WTC11 (cell line): ENCODE measurements at places on chromosomes 11 and 22.

- DNase-seq: no peak
Observed at GRCh38 chr22:25881210-25881755, 139.3 kb downstream of the MYO18B start.

- DNase-seq: no peak
Observed at GRCh38 chr11:86255896-86256295, 11.3 kb downstream of the EED start.

DNA sequence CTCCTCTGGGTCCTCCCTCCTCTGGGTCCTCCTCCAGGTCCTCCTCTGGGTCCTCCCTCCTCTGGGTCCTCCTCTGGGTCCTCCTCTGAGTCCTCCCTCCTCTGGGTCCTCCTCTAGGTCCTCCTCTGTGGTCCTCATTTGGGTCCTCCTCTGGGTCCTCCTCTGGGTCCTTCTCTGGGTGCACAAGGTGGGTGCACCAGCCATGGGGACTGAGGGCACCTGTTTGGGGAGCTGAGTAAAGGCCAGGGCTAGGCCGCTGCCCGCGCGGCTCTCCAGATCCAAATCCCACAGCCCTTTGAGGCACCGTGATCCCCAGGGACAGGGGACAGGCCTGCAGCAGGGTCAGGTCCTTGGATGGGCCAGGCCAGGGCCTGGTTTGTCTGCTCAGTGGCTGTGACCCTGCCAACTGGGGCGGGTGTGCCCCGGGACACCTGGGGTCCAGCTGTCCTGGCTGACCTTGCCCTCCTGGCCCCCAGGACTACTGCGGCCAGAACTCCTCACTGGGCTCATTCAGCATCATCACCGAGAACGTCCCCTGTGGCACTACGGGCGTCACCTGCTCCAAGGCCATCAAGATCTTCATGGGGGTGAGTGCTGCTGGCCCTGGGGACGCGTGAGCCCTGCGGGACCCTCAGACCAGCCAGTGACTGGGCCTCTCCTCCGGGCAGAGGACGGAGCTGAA is 12.7 kb downstream of the MUC2 start:
- no peak for DNase-seq

GRCh38 chr22:19501897-19502447 is 22.2 kb downstream of the CLDN5 start:
- DNase-seq: no peak

GRCh38 chr11:128365044-128365443 is 222.3 kb downstream of the ETS1 start:
- no peak for DNase-seq

DNA sequence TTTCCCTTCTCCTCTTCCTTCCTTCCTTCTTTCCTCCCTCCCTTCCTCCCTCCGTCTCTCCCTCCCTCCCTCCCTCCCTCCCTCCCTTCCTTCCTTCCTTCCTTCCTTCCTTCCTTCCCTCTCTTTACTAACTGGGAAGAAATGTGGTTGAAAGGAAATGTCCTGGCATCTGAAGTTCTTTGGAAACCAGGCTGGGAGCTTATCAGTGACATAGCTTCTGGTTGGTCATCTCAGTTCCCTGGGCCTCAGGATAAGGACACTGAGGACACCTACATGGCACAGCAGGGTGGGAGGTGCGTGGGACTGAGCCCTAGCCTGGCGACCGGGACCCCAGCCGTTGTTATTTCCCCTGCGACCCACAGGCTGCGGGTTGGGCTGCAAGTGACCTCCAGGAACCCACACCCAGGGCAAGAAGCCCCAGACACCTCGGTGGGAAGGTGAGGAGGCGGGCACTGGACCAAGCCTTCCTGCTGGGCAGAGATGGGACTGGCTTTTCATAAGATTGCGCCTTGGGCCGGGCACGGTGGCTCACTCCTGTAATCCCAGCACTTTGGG is 1486.5 kb downstream of the TBC1D22A start:
- no peak for DNase-seq

DNA sequence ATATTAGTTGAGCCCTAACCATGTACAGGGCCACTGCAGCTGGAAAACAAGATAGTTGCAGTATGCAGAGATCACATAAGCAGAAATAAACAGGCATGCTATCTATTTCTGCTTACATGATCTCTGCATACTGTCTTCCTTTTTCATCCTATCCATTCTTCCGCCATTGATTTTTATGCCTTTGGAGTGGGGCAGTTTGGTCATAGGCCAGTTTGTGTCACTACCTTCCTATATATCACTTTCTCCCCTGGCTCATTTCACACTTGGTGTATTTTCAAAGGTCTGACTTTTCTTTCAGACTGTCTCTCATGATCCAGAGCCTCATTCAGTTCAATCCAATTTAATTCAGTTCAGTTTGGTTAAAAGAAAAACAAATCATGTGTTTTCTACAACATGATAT is 829.6 kb downstream of the KCNA4 start:
- no peak for DNase-seq

- peak; percentile 27 for DNase-seq
Observed at GRCh38 chr22:49961005-49961600, 531 bp downstream of the PIM3 start.

DNA sequence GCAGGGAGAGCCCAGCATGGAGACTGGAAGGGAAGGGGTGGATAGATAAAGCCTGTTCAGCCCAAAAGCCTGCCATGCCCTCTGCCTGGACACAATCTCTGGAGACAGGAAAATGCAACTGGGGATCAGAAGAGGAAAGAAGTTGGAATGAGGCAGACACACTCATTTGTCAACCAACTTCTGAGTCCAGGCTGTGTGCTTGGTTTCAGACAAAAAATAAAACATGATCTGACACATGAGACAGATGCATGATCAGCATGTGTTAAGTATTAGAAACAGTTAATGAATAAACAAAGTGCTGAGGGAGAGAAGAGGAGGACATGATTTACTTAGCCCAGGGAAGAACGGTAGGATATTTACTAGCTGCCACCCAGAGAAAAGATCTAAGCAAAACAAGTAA is 839 bp downstream of the LRRN4CL start:
- no peak for DNase-seq

DNA sequence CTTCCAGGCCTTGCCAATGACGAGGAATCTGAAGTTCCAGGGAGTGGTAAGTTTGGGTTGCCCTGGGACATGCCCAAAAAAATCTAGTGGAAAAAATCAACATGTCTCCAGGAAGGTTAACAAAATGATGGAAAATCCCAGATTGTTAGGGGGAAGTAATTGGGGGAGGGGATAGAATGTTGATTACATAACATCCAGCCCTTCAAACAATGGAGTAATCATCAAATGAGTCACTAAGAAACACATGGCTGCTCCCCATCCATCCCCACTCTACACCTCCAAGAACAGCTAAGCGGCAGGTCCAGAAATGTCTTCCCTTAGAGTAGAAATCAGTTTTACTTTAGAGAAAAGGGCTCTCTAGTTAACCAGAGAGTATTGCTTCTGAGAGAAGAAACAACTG is 94.9 kb downstream of the ETS1 start:
- DNase-seq: no peak

GRCh38 chr22:38086001-38086845 is 2.2 kb upstream of the SLC16A8 start:
- DNase-seq: no peak

DNA sequence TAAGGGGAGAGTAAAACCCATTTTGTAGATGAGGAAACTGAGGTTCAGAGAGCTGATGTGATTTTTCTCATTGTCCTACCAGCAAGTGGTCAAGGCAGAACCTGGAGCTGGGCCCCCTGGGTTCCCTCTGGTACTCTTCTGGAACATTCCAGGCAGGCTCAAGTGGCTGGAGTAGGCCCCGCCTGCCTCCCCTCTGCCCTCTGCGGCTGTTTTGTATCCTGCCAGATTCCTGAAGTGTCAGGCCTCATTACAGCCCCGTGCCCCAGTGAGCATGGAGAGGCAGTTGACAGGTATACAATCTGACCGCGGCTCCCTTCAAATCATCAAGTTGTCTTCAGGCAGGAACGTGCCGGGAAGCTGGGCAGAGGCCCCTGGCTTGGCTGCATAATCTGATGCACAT is 94.6 kb upstream of the CD82 start:
- no peak for DNase-seq

DNA sequence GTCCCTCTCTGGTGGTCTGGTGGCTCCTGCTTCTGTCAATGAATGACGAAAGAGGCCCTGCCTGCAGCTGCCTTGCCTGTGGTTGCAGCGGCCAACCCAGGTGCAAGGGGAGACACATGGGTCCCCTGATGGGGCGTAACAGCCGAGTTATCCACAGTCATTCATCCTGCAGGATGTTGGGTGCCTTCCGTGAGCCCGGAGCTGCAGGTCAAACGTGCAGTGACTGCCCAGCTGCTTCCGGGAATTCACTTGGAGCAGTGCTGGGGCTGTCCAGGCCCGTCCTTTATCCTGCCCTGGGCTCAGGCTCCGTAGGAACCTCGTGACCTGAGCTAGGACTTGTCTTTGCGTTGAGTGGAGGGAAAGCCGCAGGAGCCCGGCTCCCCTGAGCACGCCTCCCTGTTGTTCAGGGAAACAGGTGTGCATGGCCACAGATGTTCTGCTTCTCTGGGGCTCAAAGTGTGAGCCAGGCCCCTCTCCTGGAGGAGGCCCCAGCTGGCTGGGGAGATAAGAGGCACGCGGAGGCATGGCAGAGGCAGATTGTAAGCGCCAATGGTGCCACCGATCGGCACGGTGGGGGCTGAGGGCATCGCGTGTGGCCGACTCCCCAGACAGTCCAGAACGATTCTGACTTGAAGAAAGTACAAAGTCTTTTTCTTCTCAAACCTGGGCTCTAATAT is 635.4 kb downstream of the BRD1 start:
- DNase-seq: no peak

DNA sequence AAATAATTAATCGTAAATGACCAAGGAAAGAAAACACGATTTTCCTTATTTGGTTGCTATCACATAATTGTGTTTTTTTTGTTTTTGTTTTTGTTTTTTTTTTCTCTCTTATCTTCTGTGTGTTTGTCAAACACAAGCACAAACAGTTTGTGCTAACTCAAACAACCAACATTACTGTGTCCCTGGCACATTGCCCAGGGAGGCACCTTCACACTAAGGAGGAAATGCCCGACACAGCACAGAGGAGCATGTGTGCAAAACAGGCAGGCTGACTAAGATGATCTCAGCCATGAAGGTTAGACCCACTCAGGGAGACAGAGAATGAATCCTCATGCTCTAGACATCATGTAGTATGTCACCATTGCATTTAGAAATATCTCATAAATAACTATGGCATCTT is 130.1 kb downstream of the SOX6 start:
- no peak for DNase-seq

GRCh38 chr11:57071829-57072228 is 83.1 kb downstream of the OR5AK2 start:
- no peak for DNase-seq

GRCh38 chr11:8776209-8776608 is 93.6 kb downstream of the RPL27A start:
- no peak for DNase-seq

DNA sequence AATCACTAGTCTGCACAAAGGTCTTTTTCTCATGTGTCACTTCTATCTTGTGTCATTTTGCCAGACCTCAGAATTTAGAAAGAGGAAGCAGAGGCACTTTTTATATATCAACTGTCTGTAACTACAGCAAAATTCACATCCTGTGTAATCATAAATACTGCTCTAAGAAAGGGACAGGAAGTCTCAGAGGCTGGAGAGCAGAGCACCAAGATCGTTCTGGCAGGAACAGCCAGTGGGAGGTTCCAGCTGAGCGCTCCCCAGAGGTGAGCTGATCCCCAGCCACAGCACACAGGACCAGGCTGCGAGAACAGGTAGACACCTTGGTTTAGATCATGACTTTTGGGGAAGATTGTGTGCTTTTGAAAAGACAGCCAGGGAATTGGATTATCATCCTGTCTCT is at the start of gene MS4A7:
MS4A7 (plus strand) TSS at position 179 of the 400 bp plus-strand sequence. CDS start 4,610 bp downstream, outside the sequence.
- DNase-seq: no peak

DNA sequence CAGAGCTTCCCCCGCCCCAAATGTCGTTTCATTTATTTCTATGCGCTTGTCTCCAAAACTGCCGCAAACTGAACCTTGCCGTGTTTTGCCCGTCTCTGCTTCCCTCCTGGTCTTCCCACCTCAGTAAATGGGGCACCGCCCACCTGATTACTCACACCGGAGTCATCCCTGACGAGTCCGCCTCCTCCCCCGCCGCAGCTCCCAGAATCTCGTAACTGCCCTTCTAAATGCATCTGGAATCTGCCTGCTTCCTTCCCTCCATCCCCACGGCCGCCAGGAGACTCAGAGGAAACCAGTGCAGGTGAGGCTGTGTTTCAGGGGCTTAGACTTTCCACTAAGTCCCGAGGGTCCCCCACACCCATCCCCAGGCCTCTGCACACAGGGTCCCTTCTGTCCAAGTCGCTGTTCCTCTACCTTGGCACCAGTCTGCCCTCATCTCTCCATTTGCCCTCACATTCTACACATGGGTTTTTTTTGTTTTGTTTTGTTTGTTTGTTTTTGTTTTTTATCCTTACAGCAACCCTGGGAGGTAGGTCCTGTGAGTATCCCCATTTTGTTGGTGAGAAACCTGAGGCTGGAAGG is 62.6 kb upstream of the PHF21B start:
- DNase-seq: peak; percentile 82

- no peak for DNase-seq
Observed at GRCh38 chr11:86301742-86302091, 323 bp upstream of the HIKESHI start.

GRCh38 chr22:37161443-37161842 is 11.7 kb upstream of the IL2RB start:
- no peak for DNase-seq

DNA sequence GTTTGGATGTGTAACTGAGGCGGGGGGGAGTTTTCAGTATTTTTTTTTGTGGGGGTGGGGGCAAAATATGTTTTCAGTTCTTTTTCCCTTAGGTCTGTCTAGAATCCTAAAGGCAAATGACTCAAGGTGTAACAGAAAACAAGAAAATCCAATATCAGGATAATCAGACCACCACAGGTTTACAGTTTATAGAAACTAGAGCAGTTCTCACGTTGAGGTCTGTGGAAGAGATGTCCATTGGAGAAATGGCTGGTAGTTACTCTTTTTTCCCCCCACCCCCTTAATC is 2.3 kb downstream of the MALAT1 start:
- no peak for DNase-seq

DNA sequence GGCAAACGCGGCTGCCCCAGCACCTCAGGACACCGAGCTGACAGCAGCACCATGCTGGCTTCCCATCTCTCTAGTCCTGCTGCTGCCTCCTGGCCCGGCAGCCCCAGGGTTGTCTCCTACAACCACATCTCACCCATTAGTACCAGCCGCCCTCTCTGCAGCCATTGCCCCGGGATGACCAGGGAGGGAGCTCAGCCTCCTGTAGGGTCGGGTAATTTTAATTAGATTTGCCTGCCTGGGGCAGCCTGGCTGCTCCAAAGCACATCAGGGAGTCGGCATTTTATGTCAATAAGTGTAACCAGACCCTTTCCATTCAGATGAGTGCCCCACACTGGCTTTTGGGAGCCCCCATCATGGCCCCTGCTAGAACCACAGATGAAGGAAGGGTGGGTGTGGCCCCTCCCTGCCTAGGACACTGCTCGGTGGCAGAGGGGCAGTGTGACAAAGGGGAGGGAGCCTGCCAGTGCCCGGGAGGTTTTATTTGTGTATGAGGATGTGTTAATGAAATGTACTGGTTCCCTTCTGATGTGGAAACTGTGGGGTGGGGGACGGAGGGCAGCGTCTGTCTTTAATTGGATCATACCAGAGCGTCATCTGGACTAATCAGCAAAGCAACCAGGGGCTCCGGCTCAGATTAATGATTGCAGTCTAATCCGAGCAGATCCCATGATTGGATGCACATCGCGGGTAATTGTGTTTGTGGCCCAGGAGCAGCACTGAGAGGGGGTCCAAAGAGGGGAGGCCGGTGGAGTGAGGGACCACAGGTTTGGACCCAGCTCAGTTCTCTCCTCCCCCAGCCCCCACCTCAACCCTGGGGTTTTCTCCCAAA is 125.3 kb downstream of the FEZ1 start:
- no peak for DNase-seq

GRCh38 chr11:35579557-35580396 is 38.5 kb upstream of the FJX1 start:
- DNase-seq: no peak
